ENCODE measurements at places on chromosomes 5 and 9.

- DNase-seq, result no peak
These were observed 360.0 kb downstream of the BRINP1 start for GRCh38 chr9:119009249-119009648.

DNA sequence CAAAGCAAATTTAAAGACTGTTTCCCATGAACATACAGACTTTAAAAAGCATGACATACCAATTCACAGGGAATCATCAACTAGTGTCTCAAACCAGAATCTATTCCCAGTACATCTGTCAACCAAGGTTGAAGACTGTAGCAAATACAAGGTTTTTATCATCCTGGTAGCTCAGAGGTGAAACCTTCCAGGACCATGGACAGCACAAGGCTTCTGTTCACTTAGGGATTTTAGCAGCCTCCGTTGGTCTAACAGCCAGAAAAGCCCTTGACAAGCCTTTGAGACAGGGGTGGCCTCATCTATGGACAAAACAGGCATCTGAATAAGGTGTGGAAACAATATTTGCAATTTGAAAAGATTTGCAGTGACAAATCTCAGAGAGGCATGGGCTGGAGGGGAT lies 119.0 kb downstream of the TRIM32 start:
- no peak for DNase-seq

- DNase-seq, result no peak
These were observed 13.0 kb upstream of the LCN15 start for GRCh38 chr9:136777359-136777758.

DNA sequence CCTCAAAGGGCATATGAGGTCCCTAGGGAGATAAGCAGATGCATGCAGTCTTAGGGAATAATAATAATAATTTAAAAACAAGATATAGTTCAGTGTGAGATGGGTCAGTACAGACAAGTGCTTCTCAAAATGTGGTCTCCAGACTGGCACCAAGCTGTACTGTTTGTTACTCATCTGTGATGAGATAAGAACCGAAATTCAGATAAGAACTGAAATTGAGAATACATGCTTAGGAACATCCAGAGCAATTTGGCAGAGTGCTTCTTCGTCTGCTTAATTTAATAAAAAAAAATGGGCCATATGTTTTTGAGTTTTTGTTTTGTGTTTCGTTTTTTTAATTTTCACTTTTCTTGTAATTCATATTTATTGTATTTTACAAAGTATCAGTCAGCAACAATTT lies 86.5 kb upstream of the SGCD start:
- no peak for DNase-seq

DNA sequence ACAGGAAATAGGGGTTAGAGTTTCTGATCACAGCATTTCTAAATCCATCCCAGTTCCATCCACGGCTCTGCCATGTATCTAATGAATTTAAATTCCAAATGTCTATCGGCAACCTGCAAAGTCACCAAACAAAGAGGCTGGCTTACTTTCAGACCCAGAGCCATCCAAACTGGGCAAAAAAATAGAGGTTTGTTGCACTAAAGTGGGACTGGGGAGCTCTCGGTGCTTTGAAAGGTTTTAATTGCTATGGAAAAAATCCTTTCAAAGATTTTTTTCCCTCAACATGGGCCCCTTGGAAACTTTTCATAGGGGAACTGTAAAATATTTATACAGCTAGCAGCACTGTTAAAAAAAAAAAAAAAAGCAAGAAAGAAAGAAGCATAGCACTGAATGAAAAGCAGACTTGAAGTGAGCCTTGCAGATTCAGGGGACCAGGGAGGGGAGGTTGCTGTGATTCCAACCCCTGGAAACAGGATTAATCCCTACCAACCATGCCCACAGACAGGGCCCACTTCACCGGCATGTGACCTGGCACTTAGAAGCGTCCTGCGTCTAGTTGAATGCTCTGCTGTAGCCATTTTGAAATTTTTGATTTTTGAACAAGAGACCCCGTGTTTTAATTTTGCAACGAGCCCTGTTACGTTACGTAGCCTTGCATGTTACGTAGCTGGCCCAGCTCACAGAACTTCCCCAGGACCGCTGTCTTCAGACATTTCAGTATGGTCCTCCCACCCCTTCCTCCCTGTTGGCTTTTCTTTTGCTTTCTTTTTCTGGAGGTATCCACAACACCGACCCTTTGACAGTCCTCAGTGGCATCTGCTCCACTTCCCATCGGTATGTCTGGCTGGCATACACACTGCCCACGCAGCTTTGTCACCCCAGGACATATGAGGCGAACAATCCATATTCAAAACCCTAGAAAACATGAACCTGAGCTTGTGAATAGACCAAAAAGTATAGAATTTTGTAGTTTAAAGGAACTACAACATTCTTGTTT lies 105.3 kb upstream of the NFIB start:
- no peak for DNase-seq

- no peak for DNase-seq
These were observed 41.4 kb downstream of the DAB2IP start for GRCh38 chr9:121692606-121693387.

GRCh38 chr5:36875051-36875789 lies 1.3 kb upstream of the NIPBL start:
- peak; percentile 44 for DNase-seq

GRCh38 chr5:75265731-75266130 lies 29.1 kb upstream of the ANKRD31 start:
- no peak for DNase-seq

DNA sequence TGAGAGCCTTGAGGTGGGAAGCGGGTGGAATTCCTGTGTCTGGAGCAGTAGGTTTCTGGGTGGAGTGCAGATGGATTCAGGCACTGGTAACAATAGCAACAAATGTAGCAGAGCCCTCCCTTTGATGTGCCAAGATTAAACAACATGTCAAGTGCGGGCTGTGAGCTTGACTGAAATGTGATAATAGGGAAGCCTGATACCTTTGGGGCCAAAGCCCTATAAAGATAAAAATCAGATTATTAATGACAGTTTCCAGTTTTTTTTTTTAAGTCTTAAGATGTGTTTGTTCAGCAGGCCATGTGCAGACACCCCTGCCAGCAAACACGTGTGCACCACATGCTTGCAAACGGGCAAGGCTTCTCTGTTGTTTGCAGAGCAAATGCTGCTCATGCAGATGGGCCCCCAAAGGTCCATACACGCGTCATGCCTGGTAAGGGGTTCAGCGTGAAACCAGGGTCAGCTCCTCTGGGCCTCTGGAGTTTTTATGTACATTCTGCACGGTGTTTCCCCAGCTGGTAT lies 193.2 kb downstream of the GADD45G start:
- no peak for DNase-seq

DNA sequence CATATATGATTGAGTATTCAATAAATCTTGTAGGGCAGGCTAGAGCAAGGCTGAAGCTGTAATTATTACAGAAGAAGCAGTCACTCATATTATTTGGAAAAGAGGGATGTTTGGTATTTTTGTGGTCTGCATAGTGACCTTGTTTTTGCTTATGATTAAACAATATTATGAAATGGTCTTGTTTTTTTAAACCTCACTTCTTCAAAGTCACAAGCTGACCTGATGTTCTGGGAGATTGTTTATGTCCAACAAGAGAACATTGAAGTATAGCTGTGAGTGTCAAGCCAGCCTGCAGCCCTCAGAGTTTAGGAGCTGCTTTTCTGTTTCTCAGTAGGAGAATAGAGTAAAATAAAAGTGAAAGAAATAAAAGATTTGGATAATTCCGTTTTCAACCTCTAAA lies 342.2 kb downstream of the LRRC70 start:
- no peak for DNase-seq

DNA sequence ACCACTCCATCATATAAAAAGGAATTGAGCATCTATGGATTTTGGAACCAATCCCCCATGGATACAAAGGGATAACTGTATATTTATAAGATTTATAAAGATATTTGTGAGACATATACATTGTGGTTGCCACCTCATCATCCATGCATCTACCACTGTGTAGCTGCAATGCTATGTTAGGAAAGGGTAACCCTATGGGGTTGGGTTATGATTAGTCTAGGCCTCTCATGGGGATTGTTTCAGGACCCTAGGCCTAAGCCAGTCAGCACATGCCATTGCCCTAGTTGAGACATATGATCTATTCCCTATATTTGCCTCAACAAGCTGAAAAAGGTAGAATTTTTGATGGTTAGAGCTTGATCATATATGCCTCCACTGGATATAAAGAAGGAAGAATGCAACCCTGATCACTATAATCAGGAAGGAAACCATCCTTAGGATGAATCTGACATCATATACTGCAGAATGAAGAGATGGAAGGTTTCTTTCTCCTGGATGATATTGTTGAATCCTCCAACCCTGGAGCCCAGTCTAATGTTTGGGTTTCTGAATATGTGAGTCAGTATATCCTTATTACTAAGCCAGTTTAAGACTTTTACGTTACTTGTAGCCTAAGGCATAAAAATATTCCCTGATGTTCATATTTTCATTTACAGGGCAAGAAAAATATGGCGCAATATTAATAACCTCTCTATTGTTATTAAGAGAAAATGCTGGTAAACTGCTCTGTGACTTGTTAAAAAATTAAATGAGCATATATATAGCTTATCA lies 94.2 kb downstream of the ADAMTS19 start:
- no peak for DNase-seq

DNA sequence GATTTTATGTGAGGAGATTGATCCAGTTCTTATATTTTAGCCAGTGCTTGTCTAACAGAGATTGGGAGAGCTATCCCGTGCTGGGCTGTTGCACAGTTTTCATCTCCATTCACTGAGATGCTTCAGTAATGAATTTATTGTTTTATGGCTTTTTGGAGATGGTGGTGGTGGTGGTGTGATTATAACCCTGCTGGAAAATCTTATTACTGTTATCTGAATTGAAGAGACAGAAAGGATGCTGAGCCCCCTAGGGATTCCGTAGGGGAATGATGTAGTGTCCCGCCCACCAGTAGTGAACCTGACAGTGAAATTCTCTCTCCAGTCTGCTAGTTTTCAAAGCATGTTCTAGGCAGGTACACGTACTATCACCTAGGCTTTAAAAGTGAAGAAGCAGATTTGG lies 1.9 kb downstream of the RAI14 start:
- no peak for DNase-seq

GRCh38 chr5:96565582-96566265 lies 96.5 kb upstream of the CAST start:
- DNase-seq, result no peak

- no peak for DNase-seq
These were observed 553.1 kb downstream of the ZNF608 start for GRCh38 chr5:124193371-124193789.

DNA sequence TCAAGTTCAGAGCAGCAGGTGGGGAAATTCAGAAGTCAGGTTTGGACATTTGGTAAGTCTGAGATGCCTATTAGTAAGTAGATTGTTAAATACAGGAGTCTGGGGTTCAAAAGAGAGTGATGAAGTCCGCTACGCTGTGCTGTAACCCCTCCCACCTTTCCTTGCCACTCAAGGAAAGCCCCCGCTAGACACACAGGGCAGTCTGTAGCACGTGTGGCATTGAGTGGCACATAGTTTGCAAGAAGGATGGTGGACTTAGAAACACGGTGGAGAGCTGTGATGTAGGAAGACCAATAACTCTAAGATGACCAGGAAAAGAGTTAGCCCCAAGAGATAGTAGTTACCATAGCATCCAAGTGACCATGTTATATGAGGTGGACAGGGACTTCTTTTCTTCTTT lies 44.7 kb upstream of the FSTL4 start:
- no peak for DNase-seq

DNA sequence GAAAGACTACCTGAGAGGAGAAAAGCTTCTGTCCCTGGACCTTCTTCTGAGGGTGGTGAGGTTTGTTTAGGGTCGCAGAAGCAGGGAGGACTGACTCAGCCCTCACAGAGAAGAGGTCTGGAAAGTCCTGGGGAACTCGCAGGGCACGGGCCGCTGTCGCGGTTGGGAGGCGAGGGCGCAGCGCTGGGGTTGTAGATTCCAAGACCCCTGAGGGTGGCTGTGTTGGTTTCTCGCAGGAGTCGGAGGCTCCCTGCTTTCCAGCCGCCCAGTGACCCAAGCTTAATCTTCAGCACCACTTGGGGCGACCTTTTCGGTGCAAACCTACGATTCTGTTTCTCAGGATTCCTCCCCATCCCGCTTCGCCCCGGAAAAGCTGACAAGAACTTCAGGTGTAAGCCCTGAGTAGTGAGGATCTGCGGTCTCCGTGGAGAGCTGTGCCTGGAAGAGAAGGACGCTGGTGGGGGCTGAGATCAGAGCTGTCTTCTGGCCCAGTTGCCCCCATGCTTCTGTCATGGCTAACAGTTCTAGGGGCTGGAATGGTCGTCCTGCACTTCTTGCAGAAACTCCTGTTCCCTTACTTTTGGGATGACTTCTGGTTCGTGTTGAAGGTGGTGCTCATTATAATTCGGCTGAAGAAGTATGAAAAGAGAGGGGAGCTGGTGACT lies 482 bp downstream of the SLC27A6 start:
- no peak for DNase-seq

DNA sequence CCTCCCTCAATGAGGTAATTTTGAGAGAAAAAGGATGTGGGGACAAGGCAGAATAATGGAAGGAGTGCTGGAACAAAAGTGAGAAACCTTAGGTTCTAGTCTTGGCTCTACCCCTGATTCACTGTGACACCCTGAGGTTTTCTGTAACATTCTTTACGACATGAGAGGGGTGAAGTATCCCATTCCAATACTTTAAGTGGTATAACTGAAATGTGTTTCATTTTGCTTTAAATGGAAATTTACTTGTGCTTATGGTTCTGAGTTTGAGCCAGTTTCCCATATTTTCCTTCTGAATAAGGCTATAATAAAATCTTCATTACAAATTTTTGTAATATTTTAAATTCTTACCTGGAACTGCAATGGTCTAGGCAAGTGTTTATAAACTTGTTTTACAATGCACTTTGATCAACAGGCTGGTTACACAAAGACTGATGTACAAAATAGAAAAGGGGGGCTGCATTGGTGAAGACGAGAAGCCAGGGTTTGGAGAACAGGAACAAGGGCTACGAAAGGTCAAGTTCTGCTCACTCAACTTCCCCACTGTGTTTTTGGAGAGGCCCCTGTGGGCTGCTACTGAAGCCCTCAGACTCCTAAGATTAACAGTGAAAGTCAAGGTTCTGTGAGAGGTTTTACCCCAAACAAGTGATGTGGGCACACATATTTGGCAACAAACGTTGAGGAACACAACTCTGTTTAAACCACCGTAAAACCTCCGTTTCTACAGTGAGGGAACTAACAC lies 171.9 kb upstream of the ELL2 start:
- DNase-seq, result no peak

DNA sequence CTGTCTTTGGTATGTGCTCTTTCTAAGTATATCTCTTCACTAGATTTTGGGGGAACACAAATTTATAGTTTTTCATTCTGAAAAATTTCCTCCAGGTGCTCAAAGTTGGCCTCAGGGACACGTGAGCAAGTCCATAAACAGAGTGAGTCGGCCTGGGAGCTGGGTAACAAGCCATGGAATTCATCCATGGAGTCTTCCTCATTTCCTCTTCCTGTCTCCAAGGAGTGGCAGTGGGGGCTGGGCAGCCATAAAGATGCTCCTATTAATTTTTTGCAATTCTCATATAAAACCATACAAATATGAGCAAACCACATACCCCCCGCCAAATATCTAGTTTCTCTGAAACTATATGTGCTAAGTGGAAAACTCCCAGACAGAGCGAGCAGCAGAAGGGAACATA lies 136.6 kb upstream of the OTULINL start:
- no peak for DNase-seq

- DNase-seq, result no peak
These were observed 2.5 kb downstream of the IL11RA start for GRCh38 chr9:34654323-34655051.

GRCh38 chr5:140628711-140629110 lies 4.3 kb downstream of the CD14 start:
- DNase-seq, result no peak

GRCh38 chr9:35568196-35568595 lies 36.9 kb upstream of the TESK1 start:
- DNase-seq, result no peak

GRCh38 chr5:170405817-170406216 lies 16.6 kb upstream of the KCNMB1 start:
- DNase-seq, result no peak

GRCh38 chr5:72746736-72747135 lies 69.7 kb upstream of the TNPO1 start:
- no peak for DNase-seq

All from activated CD4-positive, CD25-positive, alpha-beta regulatory T cell treated with anti-CD3 and anti-CD28 coated beads, Interleukin-2, amount 50 U/mL, for 72 hours (primary cell).